Chondrocyte (in vitro differentiated cells): ENCODE measurements at places on chromosomes 5 and 9. TPM values are rescaled to one million over a fixed set of nuclear protein-coding genes. Genes with fewer than 3 reads are reported as not detected.

The ZDHHC11 gene
- 1.9 to 4.7 TPM (median 2.3 TPM) in 3 replicates for total RNA-seq

The PRUNE2 gene
- total RNA-seq: 5.5 to 11.4 TPM (median 10.5 TPM) in 3 replicates

- DNase-seq: no peak
Observed at GRCh38 chr9:89345476-89345875, 27.2 kb downstream of the SECISBP2 start.

DNA sequence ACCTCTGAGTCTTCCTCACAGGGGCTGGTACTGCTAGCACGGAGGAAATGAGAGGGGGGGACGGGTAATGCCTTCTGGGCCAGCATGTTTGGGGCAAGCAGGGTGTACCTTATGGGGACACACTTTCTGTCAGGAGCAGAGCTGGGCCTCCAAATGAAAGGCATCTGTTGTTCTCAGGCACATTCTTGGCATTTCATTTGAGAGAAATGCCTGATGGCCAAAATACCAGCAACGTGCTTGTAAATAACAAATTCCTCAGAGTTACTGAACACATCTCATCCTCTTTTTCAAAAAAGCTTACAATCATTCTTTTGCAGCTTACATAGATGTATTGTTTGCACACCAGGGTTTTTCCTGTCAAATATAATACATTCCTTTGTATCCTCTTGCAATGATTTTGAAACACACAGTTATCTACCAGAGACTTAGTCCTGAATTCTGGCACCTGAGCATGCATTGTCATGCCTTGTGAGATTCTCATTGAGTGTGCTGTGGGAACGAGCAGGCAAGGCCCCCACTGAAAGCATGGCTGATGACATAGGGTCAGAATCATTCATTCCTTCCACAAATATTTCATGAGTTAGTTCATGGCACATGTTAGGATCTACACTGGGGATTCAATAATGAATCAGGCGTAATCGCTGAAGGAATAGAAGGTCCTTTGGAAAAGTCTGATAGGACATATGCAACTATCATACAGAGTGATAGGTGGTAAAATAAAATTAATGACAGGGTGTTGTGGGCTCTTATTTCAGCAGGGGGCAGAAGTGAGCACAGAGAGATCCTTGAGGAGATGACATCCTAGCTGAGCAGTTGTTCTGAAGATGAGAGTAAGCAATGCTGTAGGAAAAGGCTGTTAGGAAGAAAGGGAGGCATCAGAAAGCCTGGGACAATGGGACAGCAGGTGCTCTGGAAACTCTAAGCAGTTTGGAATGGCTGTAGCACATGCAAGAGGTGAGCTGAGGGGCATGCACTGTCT is 260.9 kb upstream of the TUT7 start:
- no peak for DNase-seq
